ENCODE measurements at places on chromosomes 1 and 21.

GRCh38 chr21:20902511-20902910 lies 95.7 kb upstream of the NCAM2 start:
- DNase-seq, result no peak

- DNase-seq, result no peak
Measured at GRCh38 chr1:177646757-177647730, 322.8 kb downstream of the SEC16B start.

DNA sequence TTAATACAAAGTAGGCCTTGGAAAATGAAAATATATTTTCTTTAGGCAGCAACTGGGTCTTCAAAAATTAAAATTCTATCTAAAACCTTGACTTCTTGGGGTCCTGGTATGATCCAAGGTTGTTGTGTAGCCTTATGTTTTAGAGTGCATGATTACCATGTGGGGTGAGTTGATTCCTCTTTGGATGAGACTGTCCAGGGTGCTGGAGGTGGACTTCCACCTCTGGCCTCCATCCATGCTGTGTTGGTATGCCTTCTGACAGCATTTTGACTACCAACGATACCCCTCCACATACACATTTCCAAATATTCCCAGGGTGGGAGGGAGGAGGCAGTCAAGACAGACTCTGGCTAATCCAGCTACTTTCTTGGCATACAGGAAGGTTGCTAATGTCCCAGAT lies 205.0 kb downstream of the TNR start:
- no peak for DNase-seq

- DNase-seq, result no peak
Measured at GRCh38 chr1:85661767-85662166, 46.5 kb downstream of the ZNHIT6 start.

- no peak for DNase-seq
Measured at GRCh38 chr1:39690794-39691382, 345 bp downstream of the HPCAL4 start.

DNA sequence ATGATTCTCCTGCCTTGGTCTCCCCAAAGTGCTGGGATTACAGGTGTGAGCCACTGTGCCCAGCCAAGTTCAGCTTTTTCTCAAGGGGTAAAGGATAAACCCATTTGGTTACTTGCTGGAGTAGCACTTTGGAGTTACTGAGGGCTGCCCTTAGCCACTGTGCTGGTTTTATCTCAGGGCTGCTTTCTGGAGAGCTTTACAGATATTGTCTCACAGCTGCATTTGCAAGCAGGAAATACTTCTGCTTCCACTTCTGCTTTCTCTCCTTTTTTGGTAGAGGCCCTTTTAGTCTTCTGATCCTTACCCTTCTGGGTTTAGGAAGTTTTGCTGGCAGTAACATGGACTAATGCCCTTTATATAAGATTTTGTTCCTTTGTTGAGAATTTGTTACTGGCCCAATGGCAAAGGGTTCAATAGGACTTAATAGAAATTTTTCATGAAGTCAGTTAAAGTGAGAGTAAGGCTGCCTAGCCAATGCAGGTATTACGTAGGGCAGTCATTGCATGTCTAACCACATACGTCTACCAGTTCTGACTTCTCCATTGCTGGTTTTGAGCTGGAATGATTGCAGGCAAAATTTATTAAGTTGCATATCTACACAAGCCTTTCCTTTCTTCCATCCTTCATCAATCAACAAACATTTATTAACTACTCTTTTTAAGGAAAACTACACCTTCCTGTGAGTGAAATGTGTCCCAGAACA lies 24.4 kb downstream of the CAP1 start:
- no peak for DNase-seq

DNA sequence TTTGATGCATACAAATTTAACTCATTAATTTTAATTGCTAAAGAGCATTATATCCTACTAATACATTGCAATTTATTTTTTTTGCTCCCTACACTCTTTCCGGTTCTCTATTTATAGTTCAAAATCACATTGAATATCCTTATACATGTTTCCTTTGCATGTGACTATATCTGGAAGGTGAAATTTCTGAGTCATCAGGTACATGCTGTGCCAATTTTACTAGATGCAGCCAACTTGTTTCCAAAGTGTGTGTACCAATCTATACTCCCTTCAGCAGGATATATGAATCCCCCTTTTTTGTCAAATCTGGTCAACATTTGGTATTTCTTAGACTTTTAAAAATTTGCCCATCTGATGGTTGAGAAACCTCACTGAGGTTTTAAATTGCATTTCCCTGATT lies 602.9 kb upstream of the CAMK1G start:
- no peak for DNase-seq

GRCh38 chr1:36836916-36837315 lies 197.4 kb downstream of the GRIK3 start:
- DNase-seq, result no peak

DNA sequence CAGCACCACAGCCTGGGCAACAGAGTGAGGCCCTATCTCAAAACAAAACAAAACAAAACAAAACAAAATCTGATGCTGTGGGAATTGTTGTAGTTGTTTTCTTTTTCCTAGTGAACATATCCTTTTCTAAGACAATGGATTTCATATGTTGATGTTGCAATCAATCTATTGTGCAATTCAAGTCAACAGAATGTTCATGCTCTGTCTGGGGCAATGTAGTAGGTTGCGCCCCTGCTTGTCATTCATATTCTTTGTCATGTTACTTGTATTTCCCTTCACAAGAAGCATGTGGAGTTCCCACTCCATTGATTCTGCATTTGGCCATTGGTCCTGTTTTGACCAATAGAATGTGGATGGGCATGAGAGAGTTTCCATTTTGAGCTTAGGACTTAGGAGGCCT lies 223.9 kb downstream of the DUSP10 start:
- no peak for DNase-seq

DNA sequence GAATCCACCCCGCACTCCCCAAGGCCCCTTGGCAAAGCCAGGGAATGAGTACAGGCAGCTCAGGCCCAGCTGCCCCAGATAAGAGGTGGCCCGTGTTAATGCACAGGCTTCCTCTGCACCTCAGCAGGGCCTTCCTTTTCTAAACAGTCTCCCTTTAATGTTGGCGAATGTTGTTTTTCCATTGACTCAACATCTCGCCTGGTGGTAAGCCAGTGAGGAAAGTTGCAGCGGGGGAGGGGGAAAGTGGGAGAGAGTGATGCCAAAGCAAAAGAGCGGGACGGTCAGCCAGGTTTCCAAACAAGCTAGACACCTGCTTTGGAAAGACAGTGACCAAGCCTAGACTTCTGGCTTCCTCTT lies 10.3 kb upstream of the PROX1 start:
- no peak for DNase-seq

DNA sequence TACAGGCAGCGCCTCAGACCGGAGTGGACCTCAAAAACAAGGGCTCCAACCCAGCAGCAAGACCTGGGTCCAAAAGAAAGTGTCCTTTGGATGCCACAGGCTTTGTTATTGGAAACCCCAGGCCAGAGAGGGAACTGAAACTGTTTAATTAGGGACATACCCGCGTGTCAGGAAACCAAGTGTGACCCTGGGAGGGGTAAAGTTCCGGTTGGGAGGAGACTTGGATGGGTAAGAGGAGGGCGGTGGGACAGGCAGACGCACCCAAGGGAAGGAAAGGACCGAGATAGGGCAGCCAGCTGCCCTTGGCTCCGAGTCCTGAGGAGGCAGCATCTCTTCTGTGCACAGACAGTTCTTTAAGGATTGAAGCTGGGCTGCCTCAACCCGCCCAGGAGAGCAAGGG lies 71.4 kb downstream of the CDC7 start:
- no peak for DNase-seq

- DNase-seq, result no peak
Measured at GRCh38 chr1:244653439-244654107, 647 bp downstream of the DESI2 start.

GRCh38 chr1:55612988-55613387 lies 397.8 kb upstream of the USP24 start:
- DNase-seq, result no peak

- DNase-seq, result no peak
Measured at GRCh38 chr1:162629651-162630050, 2.6 kb upstream of the DDR2 start.

DNA sequence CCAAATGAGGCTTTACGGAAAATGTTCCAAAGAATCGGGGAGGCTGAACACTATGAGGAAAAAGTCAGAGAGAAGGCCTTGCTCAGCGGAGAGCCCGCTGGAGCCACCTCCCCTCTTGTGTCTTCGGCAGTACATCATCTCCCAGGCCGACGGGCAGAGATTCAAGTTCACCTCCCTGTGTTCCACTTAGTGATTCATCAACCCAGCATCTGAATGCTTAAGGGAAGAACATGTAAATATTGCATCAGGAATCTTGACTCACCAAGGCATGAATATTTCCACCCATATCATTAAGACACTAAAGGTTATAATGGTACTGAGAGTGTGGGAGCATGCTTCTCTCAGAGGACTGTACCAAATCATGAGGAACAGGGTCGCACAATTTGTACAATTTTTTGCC lies 172.5 kb downstream of the ST6GALNAC5 start:
- DNase-seq, result no peak

DNA sequence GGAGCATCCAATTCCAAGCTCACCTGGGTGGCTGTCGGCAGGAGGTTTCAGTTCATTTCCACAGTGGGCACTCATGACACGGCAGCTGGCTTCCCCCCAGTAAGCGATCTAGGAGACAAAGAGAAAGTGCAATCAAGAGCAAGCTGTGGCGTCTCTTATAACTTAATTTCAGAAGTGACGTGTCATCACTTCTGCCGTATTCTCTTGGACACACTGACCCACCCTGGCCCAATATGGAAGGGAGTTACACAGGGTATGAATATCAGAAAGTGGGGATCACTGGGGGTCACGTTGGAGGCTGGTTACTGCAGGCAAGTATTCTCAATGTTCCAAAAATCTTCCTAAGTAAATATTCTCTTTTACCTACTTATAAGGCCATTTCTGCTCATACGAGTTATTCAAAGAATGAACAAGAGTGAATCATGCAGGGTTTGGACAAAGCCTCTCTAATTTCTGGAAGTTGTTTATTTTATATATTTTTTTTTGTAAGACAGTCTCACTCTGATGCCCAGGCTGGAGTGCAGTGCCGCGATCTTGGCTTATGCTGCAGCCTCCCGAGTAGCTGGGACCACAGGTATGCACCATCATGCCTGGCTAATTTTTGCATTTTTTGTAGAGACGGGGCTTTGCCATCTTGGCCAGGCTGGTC lies 46.5 kb upstream of the GREM2 start:
- DNase-seq, result no peak

- DNase-seq, result no peak
Measured at GRCh38 chr1:47227341-47228232, 4.4 kb downstream of the TAL1 start.
